Dermis blood vessel endothelial cell (primary cell): ENCODE measurements at places on chromosomes 5 and 9.
A peak's percentile ranks its signal among the peaks of the same experiment; 100 is the strongest.

GRCh38 chr9:132973713-132974112 is 4.8 kb upstream of the GFI1B start:
- DNase-seq: peak; percentile 35

DNA sequence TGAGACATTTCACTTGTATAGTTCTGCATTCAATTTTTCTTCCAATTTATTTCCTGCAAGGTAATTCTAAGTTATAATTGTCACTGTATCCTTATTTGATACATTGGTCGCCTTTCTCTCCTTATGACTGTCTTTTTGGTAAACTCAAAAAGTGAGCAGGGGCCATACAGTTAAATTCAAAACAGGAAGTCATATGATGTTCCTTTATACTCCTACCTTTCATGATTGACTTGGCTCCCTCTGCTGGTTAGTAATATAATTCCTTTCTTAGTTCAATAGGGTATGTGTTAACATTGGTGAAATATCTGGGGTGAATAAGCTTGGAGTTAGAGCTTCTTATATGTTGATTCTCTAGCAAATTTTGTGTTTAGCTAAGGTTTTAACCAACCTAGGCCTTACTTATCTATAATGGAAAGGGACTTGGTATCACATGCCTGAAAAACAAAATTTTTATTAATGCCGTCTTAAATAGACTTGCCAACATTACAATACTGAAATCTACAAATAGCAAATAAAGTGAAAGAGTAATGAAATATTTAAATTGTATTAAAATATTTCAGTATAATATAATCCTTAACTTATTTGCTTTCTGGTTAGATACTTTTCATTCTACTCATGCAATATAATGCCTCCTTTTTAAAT is 6.0 kb upstream of the NIPBL start:
- DNase-seq: peak; percentile 74

DNA sequence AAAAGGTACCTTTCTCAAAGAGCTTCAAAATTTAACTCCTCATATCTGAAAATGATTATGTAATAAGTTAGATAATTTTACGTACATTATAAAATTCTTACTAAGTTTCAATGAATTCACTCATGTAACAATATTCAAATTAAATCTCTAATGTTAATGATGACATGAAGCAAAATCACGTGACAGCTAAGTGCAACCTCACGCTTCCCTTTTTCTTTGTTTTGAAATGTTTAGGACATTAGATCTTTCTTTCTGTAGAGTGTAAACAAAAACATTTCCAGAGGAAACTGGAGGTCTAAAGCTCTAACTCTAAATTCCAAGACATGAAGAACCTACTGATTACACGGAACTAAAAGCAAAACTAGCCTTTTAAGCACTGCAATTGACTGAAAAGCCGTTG is 227.3 kb upstream of the TBCA start:
- no peak for DNase-seq

- DNase-seq: no peak
These were observed 3.0 kb downstream of the F2R start for GRCh38 chr5:76718880-76719279.

- DNase-seq: no peak
These were observed 285.1 kb upstream of the TUT7 start for GRCh38 chr9:86639287-86639686.

GRCh38 chr5:132841305-132841704 is 10.9 kb upstream of the SHROOM1 start:
- no peak for DNase-seq

DNA sequence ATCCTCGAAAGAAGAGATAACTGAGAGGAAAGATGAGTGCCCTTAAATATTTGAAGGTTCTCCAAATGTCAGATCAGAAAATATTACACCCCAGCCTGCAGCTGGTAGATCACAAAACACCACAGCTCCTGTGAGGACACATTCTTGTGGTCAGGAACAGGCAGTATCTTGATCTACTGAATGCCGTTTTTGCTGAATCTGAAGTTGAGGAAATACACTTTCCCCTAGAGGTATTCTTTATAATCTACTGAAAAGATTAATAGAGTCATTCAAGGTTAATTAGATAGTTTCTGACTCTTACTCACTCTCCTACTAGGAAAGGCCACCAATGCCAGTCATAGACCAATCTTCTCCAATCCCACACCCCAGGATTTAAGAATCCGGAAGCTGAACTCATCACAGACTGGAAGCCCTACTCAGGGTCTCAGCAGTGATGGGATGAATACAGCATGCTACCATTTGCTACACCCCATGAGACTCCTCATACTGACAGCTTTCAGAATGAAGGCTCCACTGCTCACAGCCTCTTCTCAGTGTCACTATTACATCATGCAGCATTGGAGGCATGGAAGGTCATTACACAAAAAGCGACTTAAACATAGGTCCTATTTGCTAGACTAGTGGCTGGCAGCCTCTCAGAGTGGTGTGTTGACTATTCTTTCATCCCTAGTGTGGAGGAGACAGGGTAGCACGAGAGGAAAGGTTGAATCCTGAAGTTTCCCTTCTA is 143.9 kb upstream of the SLC1A3 start:
- no peak for DNase-seq

DNA sequence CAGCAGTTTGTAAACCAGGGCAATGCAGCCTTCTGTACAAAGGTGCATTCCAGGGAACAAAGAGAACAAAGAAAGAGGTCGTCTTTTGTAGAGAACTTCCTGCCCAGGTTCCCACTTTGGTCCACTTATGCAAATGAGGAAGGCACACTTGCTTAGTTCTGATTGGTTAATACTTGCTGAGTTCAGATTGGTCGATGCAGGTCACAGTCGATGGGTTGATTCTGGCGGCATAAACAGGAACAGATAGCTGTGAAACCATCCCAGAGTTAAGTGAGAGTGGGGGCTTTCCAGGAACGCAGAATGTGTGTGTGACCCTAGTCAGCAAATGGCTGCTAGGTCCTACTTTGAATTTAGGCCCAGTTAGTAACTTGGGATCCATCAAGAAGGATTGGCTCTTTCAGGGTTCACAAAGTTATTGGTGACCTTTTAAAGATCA is 1.8 kb upstream of the ADAMTS13 start:
- no peak for DNase-seq

DNA sequence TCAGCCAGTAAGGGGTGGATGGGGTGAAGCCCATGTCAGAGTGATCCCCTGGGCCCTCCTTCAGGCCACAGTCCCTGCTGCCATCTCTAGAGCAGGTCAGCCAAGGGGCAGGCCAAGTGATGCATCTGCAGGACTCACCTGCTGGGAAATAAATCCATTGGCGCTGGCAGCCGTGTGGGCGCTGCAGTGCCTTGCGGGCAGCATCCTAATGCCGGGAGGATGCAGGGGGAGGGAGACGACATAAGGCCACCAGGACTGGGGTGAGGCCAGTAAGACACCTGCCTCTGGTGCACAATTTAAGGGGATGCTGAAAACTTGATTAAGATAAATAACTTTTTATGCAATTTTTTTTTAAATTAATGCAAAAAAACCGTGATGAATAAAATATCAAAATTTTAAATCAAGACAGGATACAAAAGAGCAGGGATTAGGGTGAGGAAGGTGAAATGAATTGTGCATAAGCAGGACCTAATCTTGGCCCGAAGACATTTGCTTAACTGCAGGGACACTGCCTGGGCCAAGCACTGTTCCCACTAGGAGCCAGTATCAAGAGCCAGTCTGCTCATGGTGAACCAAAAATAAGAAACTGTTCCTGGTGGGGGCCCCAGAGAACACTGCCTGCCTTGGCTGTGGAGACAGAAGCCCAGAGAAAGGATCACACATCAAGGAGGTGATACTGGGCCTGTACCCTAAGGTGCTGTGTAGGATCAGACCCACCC is 67.5 kb upstream of the CPLX2 start:
- no peak for DNase-seq

GRCh38 chr5:17497446-17497845 is 585 bp upstream of the TAF11L2 start:
- no peak for DNase-seq

GRCh38 chr9:112311497-112311896 is 21.9 kb downstream of the PTBP3 start:
- DNase-seq: no peak

GRCh38 chr5:160925281-160925680 is 73.3 kb upstream of the ATP10B start:
- no peak for DNase-seq

- DNase-seq: no peak
These were observed 215.7 kb downstream of the ATPSCKMT start for GRCh38 chr5:10034001-10034400.

DNA sequence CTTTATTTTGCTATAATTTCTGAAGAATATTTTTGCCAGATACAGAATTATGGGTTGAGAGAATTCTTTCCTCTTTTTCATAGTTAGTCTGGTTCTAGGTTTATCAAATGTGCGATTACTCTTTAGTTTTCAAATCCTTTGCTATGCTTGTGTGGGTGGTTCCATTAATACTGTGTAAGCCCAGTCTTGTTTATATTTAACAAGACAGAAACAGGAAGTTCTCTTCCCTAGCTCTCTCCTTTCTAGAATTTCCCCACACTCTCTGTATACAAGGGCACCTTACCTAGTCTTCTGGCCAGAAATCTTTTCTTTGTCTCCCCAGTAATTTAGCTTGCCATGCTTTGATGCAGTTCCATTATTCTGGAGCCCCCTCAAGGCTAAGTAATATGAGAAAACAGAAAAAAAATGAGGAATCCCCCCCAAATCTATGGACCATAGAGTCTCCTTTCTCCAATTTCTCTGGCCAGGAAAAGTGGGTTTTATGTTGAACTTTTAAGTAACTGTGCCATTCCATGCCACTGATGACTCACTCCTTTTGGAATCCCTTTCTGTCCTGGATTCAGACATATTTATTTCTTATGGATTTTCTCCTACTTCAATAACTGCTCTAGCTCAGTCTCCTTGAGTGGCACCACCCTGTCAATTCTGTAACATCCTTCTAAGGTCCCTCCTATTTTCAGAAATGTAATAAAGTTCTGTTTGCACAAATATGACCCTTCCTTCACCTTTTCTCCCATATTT is 1714.1 kb downstream of the EFNA5 start:
- no peak for DNase-seq

DNA sequence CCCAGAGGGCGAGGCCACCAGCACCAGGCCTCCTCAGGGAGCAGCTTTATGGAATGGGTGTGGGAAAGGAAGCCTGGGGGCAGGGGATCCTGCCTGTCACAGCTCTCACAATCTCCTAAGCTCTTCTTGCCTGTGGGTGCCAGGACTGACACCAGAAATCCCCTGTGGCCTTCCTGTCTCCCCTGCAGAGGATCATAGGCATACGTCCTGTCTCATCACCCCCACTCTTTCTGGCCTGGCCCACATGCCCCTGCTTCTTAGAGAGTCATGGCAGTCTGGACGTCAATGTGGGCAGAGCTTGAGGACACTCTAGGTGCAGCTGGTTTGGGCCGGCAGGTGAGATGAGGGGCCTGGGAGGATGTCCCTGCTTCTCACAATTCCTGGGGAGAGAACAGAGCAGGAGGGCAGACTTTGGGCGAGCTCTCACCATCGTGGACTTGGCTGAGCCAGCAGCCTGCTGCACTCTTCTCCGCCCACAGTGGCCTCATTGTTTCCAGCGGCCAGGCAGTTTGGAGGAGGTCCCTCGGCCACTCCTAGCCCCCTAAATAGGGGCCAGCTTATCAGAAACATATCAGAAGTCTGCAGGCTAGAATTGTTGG is 67.3 kb upstream of the ZFR start:
- DNase-seq: no peak

GRCh38 chr9:75188756-75189155 is 100.4 kb downstream of the OSTF1 start:
- no peak for DNase-seq

DNA sequence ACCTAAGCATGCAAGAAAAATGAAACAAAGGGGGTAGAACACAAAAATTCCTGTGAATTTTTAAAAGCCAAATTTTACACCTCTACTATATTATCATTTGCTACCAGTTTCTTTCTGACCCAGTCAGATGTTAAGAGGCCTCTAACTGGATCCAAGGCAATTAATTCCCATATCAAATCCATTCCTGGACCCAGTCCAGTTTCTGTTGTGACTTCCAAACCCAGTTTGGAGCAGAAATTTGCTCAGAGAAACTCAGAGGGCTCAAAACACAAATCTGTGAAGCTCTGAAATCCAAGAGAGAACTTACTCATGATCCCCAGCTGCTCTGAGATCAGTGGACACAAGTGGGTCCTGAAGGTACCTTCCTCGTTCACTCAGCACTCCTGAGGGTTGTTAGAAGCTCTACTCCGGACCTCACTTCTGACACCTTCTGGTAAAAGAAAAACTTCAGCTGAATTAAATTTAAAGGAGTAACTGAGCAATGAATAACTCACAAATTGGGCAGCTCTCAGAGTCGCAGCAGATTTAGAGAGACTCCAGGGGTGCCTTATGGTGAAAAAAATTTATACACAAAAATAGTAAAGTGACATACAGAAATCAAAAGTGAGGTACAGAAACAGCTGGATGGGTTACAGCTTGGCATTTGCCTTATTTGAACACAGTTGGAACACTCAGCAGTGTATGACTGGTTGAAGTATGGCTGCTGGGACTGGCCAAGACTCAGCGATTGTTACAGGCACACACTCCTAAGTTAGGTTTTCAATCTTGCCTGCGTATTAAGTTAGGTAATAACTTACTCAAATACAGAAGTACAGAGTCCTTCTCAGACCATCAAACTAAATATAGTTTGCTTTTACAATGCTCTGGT is 32.4 kb downstream of the INSL4 start:
- peak; percentile 60 for DNase-seq

DNA sequence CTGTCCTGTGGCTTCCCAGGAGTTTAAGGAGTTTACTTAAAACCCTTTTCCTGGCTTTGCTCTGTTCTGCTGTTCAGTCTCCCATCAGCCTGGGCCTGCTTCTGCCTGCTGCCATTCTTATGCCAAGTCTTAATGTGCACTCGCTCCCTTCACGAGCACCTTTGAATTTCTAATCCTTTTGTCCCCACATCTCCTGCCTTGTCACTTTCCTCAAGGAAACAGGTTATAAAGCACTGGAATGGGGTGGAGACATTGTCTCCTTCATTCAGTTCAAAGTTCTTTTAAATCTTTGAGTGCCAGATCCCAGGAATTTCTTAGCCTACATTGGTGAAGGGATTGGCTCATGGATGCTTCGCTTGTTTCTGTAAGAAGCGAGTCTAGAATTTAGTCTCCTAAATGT is 87.2 kb upstream of the LIFR start:
- DNase-seq: no peak

GRCh38 chr9:93186215-93186945 is 2.4 kb downstream of the WNK2 start:
- DNase-seq: no peak

DNA sequence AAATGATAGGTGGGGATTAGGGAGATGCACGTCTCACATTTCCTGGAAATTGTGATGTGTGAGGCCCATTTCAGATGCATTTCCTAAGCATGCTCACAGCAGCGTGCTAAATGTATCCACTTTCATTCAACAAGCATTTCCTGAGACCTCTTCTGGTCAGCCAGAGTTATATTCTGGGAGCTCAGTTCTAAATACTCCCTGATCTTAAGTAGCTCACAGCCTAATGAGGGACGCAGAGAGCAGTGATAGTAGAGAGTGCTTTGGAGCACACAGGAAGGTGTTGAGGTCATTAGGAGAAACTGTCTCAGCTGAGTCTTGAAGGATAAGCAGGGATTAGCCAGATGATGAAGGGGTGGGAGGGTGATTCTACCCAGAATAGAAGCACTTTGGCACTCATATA is 46.2 kb upstream of the FSD1L start:
- DNase-seq: peak; percentile 47

GRCh38 chr5:88251048-88251711 is 17.5 kb downstream of the TMEM161B start:
- DNase-seq: no peak

- peak; percentile 99 for DNase-seq
These were observed 1.3 kb downstream of the ARAP3 start for GRCh38 chr5:141680751-141681201.
